Ascending aorta (tissue), 2 donors: ENCODE measurements at places on chromosomes 1 and 21.

GRCh38 chr1:185530215-185530614 lies 204.0 kb upstream of the HMCN1 start:
- H3K4me1 ChIP-seq = no peaks in the 10 kb centered on the region
- no peak overlapping the region for H3K4me3 ChIP-seq
- no peak overlapping the region for H3K27ac ChIP-seq
- no peaks in the 10 kb centered on the region for H3K36me3 ChIP-seq
- no peaks in the 10 kb centered on the region for H3K27me3 ChIP-seq

GRCh38 chr1:78284354-78284753 lies 206.4 kb upstream of the PTGFR start:
- H3K27ac ChIP-seq = no peak overlapping the region
- H3K4me3 ChIP-seq = no peak overlapping the region
- no peak for DNase-seq
- H3K4me1 ChIP-seq = no peaks in the 10 kb centered on the region

- no peaks in the 10 kb centered on the region for H3K27me3 ChIP-seq
- peaks cover 27% of the 10 kb centered on the region for H3K36me3 ChIP-seq
- no peaks in the 10 kb centered on the region for H3K4me1 ChIP-seq
- no peak for DNase-seq
- H3K27ac ChIP-seq = no peak overlapping the region
Observed at GRCh38 chr1:232978815-232979214, 28.4 kb downstream of the NTPCR start.

DNA sequence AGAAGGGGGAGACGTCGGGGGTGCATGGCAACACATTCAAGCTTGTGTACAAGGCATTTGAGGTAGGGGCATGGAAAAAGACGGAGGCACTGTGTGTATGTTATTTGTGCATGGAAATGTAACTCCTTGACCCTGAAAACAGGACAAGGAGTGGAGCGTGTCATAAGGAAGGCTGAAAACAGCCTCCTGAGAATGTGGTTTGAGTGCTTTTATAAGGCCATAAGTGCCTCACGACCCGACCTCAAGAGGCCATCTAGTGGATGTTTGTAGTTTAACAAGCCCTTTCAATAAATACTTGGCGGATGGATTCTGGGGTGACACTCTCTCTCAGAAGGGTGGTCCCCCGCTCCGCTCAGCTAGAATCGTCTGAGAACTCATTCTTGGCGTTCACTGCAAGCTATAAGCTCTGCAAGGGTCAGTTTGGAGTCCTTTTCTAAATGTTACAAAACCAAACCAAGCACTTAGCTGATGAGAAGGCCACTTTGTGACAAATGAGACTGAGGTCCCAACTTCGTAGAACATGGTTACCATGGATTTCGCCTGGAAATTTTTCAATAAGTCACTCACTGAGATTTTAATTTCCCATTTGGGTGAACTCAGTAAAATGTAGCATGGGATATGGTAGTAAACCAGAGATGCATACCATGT lies 38.8 kb upstream of the CLCA4 start:
- no peaks in the 10 kb centered on the region for H3K4me1 ChIP-seq
- no peak overlapping the region for H3K4me3 ChIP-seq
- H3K27me3 ChIP-seq = no peaks in the 10 kb centered on the region
- no peaks in the 10 kb centered on the region for H3K36me3 ChIP-seq
- no peak overlapping the region for H3K27ac ChIP-seq

DNA sequence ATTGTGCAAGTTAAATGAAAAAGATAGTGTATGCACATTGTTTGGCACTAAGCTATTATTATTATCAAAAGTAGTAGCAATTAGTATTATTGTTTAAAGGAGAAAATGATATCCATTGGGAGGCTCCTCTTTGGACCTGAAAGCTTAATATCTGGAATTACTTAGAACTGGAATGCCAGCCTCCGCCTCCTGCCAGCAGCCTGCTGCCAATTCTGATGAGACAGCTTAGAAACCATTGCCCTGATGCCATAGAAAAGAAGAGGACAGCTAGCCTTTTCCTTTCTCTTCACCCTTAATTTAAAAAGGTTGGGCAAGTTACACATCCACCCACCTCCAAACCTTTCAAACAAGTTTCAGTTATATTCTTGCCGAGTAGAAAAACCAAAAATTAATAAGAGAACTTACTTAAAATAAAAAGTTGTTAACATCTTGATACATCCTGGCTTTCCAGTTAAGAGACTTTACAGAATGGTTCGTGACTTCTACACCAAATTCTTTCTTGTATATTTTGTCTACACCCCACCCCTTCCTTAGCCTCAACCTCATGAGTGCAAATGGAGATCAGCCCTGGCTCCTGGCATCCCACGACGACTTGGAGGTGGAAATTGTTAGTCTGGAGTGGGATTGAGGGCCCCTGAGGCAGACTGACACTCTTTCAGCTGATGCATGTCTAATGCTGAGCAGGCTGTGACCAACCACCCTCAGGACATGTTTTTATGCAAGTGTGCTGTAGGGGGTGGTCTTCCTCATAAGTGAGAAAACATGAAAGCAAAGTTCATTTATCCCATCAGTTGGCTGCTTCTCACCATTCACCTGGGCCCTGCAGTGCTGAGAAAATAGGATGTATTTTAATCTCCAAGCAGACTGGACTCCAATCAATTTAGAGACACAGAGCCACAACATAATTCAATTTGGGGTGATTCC lies 120.6 kb downstream of the KCNJ15 start:
- no peak for DNase-seq
- no peak overlapping the region for H3K4me3 ChIP-seq
- H3K27ac ChIP-seq = peak overlapping the region; percentile 89
- H3K27me3 ChIP-seq = no peaks in the 10 kb centered on the region
- no peaks in the 10 kb centered on the region for H3K36me3 ChIP-seq

- no peaks in the 10 kb centered on the region for H3K4me1 ChIP-seq
- H3K4me3 ChIP-seq = no peak overlapping the region
- no peak for DNase-seq
- H3K36me3 ChIP-seq = no peaks in the 10 kb centered on the region
- no peak overlapping the region for H3K27ac ChIP-seq
- no peaks in the 10 kb centered on the region for H3K27me3 ChIP-seq
Observed at GRCh38 chr1:191662051-191662450, 496.2 kb upstream of the RGS18 start.
